ENCODE measurements at places on chromosomes 6 and 20.

DNA sequence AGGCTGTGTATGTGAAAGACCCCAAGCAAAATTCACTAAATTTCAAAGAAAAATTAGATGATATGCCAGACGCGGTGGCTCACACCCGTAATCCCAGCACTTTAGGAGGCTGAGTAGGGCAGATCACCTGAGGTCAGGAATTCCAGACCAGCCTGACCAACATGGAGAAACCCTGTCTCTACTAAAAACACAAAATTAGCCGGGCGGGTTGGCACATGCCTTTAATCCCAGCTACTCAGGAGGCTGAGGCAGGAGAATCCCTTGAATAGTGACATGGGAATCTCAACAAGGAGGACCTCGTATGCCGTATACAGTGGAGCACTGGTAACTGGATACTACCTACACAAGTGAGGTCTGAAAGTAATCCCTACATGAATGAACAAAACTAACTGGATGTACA, 92.7 kb upstream of the JARID2 start:
- no peak for DNase-seq

GRCh38 chr20:31684153-31685015, 38.3 kb downstream of the BCL2L1 start:
- DNase-seq, result no peak

- DNase-seq, result no peak
Measured at GRCh38 chr6:90343576-90343975, 46.9 kb upstream of the BACH2 start.

- no peak for DNase-seq
Measured at GRCh38 chr6:109999740-110000139, 21.6 kb downstream of the GPR6 start.

DNA sequence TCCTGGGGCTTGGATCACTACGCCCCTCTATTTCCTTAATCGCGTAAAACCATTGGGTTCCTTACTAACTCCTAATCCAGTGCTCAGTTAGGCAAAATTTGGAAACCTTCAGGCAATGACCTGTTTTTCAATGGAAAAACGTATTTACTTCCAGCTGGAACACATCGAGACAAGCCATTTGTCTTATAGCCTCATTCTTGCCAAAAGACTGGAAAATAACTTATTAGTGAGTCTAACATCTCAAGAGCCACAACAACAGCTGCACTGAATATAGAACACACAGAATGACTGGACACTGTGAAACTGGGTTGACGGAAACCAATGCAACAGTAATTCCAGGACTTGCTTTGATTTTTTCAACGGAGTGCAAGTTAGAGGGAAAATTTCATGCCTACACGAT, 125.2 kb upstream of the MAP3K7 start:
- no peak for DNase-seq

- DNase-seq, result no peak
Measured at GRCh38 chr6:143399176-143399575, 51.3 kb downstream of the ADAT2 start.

DNA sequence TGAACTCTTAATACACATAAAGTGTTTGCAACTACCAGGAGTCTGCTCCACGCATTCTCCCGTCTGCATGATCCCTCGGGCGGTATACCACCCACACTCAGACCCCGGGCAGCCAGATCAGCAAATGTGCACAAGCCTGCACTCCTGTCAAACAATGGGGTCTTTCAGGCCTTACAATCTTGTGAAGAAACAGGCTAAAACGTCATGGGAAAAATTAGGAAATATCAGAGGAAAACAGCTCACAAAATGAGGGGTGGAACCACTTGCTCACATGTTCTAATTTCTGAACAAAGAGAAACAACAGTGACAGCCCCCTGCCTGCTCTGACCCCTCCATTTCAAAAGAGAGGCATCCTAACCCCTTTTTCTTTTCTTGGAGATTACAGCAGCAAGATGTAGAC, 69.4 kb downstream of the BACH2 start:
- DNase-seq, result no peak

DNA sequence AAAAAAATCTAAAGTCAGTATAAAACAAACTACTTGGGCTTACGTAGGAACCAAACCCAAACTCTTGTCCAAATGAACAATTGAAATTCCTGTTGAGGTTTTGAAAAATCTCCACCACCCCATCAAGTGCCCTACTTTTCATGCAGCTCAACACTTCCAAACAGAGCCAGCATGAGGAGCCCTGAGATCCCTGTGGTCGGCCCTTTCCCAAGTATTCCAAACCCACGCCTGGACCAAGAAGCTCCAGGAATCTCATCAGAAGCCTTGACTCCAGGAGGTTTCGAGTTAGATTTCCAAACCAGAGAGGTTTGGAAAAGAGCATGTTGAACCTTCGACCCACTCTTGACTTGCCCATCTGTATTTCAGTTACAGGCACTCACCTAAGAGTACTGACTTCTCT, 179.3 kb downstream of the MTFR2 start:
- no peak for DNase-seq

DNA sequence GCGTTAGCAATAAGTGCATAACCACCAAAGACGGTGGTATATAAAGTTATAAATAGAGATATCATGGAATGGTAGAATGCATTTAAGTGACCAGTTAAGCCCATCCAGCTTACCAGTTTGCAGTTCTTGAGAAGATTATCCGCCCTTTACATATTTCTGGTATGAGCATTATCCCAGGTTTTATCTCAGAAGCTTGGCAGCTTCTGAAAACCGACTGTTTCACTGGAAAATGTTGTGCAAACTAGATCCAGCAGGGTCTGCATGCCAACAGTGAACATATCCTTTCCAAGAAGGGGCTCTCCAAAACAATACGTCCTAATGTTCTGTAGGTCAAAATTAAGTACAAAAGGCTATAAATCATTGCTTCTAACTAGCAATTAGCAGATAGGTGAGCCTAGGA, 29.5 kb upstream of the SHLD1 start:
- DNase-seq, result no peak

DNA sequence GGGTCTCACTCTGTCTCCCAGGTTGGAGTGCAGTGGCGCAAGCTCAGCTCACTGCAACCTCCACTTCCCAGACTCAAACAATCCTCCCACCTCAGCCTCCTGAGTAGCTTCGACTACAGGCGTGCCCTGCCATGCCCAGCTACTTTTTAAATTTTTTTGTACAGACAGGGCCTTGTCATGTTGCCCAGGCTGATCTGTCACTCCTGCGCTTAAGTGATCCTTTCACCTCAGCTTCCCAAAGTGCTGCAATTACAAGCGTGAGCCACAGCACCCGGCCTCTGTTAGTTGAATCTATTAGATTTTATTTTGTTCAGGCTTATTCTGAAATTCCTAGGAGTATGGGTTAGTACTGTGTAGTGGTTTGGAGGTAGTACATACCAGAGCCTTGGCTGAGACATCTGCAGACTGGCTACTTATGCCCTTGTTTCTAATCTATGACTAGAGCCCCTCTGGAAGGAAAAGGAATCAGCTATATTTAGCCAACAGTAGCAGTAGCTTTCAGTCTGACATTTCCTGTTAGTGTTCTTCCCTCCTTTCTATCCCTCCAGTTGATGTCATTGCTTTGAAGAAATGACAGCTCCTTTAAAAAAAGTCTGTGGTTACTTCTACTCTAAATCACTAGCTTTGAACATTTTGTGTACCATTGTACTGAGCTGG, 74.4 kb downstream of the ITCH start:
- DNase-seq, result no peak

GRCh38 chr20:52166150-52166549, 25.4 kb downstream of the ZFP64 start:
- no peak for DNase-seq

GRCh38 chr6:32379545-32379944, 7.8 kb upstream of the TSBP1 start:
- DNase-seq, result no peak

GRCh38 chr6:152575621-152576150, 61.5 kb downstream of the SYNE1 start:
- DNase-seq, result no peak

GRCh38 chr6:154356113-154356512, 490 bp downstream of the IPCEF1 start:
- DNase-seq, result no peak

DNA sequence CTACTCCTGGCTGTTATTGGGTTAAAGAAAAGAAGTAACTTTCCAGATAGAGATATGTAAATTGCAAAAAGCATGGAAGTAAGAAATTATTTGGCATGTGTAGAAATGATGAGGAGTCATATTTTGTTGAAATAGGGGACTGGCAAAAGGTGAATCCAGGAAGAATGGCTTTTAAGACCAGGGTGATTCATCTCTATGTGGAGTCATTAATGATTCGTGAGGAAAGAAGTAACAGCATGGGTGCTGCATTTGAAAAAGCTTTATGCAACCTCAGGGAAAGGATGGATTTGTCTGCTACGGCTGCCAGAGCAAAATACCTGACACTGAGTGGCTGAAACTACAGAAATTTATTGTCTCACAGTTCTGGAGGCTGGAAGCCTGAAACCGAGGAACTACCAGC, 14.8 kb upstream of the SYNE1 start:
- no peak for DNase-seq

DNA sequence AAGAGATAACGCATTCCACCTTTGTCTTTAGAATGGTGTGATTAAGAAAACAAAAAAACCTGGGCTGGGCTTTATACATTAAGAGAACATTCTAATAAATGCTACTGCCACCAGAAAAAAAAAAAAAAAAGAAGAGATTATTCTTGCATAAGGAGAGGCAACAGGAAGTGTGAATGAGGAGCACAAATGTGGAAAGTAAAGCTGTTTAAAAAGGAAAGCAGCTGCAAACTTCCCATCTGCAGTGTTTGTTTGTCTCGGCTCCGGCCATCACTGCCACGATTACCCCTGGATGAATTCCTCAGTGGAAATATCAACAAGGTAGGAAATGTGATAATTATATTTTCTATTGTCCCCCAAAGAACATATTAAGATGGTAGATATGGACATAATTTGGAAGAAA, 223.9 kb downstream of the PHF3 start:
- no peak for DNase-seq

DNA sequence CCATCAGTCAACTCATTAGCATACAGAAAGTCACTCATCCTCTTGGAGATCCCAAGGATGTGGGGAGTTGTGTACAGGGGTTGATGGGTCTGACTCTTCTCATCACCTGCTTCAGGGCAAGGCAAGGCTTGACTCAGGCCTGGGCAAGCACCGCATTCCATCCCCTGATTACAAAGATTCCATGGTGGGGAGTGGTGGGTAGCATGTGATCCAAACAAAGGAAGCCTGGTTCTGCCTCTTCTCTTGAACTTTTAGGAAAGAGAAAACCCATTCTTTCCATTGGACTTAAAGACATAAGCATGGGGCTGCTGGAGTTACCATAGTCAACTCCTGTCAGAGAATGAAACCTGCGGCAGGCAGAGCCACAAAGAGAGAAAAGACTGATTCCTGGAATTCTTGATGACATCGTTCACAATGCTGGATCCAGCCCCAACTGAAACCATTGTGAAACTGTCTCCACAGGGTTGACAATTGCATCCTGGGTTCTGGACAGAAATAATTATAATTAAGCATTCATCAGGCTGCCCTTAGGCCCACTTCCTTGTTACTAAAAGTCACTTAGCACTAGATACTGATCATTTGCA, 235.8 kb upstream of the KCNG1 start:
- no peak for DNase-seq

DNA sequence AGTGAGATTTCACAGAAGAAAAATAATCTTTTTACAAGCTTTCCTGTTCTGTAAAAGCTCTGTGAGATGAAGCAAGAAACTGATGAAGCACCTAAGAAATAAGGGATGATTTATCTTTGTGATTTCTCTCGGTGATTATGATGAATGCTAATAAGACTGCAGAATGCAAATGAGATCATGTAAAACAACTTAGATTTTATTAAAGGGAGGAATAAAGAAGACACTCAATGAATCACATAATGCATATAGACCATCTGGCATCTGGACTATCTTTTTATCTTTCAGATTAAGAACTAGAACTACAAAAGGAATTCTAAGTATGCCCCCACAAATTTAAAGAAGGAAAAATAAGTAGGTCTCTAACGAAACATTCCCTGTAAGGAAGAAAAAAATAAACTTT, 361.5 kb upstream of the OPRM1 start:
- no peak for DNase-seq

DNA sequence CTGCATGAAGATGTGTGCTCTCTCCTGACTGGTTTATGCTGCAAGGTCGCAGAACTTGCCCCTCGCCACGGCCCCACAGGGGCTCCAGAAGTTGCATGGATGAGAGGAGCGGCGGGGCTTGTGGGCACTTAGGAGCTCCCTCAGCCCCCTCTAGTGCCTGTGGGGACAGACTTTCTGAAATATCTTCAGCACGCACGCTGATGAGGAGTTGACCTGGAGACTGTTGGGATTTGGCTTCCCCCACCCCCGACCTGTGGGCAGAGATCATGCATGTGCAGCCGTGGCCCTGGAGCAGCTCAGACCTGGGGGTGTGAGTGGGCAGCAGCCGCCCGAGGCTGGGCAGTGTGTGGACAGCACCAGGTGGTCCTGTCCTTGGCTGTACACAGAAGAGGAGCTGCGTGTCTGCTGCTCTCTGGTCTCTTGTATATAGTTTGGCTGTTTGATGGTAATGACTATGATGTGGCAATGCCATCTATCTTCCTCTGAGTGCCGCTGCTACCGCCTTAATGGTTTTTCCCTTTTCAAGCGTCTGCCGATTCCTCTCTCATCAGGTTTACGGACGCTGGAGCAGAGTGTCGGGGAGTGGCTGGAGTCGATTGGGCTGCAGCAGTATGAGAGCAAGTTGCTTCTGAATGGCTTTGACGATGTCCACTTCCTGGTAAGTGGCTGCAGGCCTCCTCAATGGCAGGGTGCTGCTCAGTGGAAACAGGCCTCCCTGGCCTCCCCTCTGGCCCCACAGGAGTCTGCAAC, 81.4 kb downstream of the TCP11 start:
- DNase-seq, result no peak

DNA sequence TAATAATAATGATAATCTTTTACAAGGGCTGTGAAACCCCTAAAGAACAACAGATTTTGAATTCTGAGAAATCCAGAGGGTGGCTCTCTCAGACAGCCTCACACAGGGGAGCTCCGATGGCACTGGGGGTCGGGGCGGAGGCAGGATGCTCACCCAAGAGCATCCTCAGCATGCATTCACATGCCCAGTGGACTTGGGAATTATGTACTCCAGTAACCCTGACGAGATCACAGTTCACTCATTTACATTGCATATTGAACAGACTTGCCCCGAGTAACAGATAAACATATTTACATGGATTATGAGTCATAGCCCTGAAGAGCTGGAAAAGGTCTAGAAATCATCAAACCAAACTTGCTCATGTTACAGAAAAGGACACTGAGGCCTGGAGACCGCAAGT, 482.7 kb upstream of the JARID2 start:
- no peak for DNase-seq

- DNase-seq, result no peak
Measured at GRCh38 chr6:75673884-75674283, 72.2 kb downstream of the SENP6 start.

All from GM18507 (cell line).